ENCODE measurements at places on chromosomes 2 and 18.

DNA sequence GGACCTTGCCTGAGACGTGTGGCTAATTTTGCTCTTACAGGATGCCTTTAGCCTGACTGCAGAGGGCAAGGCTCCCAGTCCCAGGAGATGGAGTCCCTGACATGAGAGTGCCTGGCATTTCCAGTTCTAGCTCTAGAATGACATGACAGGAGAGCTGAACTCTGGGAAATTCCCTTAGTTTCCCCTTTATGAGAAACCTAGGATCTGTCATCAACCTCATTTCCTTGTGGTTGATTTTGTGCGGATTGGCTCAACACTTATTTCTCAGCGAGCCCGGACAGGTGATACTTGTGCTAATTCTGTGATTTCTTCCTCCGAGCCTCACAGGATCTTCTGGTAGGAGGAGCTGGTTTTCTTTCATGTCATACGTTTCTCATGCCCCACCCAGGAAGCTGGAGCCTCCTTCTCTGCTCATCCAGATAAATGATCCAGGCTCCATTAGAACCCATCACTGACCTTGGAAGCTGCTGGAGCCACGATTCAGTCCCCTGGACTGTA is at the start of gene IL36G:
IL36G (plus strand) TSS at position 448 of the 498 bp plus-strand sequence. CDS start 633 bp downstream, outside the sequence.
- DNase-seq = no peak

DNA sequence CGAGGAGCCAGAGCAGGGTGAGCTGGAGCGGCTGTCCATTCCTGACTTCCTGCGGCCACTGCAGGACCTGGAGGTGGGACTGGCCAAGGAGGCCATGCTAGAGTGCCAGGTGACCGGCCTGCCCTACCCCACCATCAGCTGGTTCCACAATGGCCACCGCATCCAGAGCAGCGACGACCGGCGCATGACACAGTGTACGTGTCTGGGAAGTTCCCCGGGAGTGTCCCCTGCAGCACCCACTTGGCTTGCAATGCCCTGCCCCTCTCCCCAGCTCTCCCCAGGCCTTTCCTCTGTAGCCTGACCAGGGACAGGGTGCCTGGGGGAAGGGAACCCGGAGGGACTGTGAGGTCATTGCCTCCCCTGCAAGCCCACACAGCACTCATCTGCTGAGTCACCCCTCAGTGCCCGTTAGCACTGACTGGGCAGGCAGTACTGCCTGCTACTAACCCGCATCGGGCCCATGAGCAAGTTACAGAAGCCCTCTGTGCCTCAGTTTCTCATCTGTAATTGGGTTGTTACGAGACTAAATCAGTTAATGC is 29.4 kb upstream of the GMPPA start:
- DNase-seq = no peak

DNA sequence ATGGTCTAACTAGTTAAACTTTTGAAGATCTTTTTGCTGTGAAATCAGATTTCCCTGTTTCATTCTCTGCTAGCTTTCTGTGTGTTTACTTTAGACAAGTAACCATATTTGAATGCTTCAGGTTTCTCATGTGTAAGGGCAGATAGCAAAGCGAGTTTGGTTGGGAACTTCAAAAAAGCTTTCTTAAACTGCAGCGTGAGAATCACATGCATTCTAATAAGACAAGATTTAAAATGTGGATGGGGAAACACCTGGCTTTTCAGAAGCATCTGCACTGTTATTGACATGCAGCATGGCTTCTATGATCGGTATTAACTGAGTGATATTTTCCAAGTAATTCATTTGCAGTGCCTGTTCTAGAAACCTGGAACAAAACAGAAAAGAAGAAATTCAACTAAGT is 119.3 kb downstream of the ABCA12 start:
- DNase-seq = no peak

- DNase-seq = no peak
Measured at GRCh38 chr2:236171680-236172254, 3.6 kb upstream of the GBX2 start.

GRCh38 chr2:217261452-217261851 is 401.6 kb upstream of the TNP1 start:
- no peak for DNase-seq

- DNase-seq = no peak
Measured at GRCh38 chr2:1927896-1928568, 183.7 kb upstream of the PXDN start.

DNA sequence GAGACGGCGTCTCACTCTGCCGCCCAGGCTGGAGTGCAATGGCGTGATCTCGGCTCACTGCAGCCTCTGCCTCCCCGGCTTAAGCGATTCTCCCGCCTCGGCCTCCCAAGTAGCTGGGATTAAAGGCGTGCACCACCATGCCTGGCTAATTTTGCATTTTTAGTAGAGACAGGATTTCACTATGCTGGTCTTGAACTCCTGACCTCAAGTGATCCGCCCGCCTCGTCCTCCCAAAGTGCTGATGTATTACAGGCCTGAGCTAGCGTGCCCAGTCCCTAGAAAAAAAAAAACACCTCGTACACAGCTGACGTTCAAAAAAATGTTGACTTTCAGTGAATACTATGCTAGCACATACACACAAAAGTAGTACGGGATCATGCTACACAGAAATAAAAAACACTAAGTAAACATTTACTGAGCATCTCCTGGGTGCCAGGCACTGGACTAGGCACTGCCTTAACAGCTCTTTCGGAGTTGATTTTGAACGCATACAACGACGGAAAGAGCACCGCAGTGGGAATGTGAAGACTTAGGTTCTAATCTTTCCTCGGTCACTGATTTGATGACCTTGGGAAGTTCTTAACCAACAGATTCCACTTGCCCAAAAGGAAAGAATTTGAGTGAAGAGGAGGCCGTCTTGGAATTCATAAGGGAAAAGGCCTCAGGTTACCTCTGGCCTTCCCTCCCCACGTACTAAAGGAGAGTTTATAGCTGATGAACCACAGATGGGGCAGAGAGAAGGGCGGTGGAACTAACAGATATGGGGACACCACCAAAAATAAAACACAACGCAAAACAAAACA is 1.1 kb downstream of the DNAJC27 start:
- DNase-seq = no peak

- peak; percentile 29 for DNase-seq
Measured at GRCh38 chr18:22223254-22223964, 54.0 kb downstream of the GATA6 start.

Measured in stimulated activated CD8-positive, alpha-beta memory T cell treated with anti-CD3 and anti-CD28 coated beads, Interleukin-4, amount 100 ng/mL, for 48 hours (primary cell).